Activated T-helper 2 cell treated with anti-CD3 and anti-CD28 coated beads, Interferon-gamma antibody, Interleukin-2, Interleukin-4, amounts not matched to agents 10 μg/mL and 5 μg/mL and 100 μg/mL, durations not matched to agents 14 hours and 24 hours and 36 hours (primary cell): ENCODE measurements at places on chromosomes 6 and 20.

DNA sequence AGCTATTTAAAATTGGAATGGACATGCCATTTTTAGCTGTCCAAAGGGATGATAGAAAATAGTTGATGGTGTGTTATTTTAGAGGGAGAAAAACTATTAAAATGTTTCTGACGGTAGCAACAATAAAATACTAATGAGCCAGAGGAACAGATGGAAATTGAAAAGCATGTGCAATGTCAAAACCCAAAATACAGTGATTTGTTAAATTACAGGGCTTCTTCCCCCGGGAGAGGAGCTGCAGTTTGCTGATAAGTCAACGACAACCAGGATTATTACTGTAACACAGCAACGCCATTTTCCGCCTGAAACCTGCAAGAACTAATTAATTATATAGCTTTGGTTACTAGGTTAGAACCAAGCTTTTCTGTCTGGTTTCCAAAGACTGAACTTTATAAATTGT lies 179.6 kb upstream of the SPTLC3 start:
- no peak for DNase-seq

- DNase-seq, result no peak
These were observed 79.1 kb downstream of the SLC22A23 start for GRCh38 chr6:3377536-3378397.

- no peak for DNase-seq
These were observed 34.5 kb upstream of the CEP85L start for GRCh38 chr6:118685823-118686449.

GRCh38 chr6:41353333-41353732 lies 17.9 kb downstream of the NCR2 start:
- DNase-seq, result no peak

DNA sequence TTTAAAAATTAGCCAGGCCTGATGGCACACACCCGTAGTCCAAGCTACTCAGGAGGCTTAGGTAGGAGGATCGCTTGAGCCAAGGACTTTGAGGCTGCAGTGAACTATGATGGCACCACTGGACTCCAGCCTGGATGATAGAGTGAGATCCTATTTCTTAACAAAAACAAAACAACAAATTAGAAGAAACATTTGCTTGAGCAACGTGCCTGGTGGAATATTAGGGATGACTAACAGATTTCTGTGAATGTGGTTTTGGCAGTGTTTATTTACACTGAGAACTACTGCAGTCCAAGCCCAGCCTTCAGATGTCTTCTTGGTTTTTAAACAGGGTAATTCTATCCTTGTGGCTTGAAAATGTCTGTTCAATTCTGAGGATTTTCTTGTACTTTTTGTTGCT lies 9.2 kb downstream of the PPP1R3G start:
- no peak for DNase-seq

DNA sequence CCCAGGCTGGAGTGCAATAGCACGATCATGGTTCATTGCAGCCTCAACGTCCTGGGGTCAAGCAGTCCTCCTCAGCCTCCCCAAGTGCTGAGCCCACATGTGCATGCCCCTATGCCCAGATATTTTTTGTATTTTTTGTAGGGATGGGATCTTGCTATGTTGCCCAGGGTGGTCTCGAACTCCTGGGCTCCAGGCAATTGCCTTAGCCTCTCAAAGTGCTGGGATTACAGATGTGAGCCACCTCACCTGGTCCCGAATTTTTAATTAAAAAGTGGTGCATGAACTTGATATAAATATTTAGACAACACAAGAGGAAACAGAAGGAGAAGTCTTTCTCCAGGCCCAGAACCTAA lies 7.1 kb upstream of the RNF114 start:
- DNase-seq, result no peak

GRCh38 chr20:59124296-59125029 lies 39.2 kb upstream of the ZNF831 start:
- DNase-seq, result no peak

DNA sequence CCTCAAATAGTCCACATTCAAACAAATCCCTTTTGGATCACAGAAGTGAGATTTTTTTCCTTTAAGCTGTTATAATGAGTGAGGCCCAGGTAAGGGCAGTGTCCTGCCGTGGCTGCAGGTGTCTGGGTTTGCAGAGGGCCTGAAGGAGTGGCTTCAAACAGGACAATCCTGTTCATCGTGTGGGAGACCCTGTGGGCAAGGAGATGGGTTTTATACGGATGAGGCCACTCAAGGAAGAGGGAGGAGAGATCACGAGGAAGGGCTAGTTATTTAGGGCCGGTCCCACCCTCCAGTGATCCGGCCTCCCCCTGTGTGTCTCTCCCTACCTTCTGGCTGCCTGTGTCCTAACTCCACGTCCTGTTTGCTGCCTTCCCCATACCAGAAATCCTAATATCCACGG lies 33.8 kb downstream of the PPP1R14C start:
- no peak for DNase-seq

DNA sequence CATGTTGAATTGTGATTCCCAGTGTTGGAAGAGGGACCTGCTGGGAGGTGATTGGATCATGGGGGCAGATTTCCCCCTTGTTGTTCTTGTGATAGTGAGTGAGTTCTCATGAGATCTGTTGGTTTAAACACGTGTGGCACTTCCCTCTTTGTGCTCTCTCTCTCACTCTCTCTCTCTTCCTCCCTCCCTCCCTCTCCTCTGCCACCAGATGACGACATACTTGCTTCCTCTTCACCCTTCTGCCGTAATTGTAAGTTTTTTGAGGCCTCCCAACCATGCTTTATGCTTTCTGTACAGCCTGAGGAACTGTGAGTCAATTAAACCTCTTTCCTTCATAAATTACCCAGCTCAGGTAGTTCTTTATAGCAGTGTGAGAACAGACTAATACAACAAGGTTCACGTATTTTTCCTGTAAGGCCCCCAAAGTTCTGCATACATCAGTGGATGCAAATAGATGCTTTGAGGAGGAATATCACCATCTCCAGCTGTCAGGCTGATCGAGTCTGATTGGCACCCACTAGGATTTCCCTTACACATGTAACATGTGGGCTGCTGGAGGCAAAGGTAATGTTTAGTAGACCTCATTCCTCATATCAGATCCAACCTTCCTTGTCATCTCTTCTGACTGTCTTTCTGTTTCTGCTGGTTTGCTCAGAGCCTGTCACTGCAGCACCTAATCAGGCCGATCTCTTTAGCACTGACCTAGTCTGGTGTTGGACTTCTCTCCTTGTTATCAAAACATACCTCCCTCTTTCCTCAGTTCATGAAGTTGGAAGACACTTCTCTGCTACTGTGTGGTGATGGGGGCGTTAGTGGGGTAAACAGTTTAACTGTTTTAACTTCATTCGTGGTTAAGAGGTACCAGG lies 54.3 kb upstream of the BACH2 start:
- peak; percentile 35 for DNase-seq

DNA sequence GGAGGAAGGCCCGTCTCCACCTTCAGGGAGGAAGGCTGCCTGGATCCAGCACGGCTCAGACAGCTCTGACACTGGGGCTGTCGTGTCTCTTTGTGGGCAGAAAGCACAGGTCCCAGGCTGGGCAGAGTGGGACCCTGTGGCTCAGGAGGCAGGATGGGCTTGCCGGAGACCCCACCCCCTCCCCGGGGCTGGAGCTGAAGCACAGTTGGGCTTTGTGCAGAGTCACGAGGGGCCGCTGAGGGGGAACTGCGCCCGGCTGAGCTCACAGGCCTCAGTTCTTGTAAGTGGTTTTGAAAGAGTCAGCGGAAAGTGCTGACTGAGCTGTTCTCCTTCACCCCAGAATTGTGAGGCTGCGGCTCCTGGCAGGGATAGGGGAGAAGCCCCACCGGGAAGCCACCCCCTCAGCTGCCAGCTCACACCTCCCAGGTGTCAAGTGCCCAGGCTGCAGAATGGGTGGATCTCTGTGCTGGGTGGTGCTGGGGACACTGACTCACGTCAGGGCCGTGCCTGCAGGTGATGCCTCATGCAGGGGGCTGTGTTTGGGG lies 145.5 kb upstream of the RNF24 start:
- DNase-seq, result peak; percentile 29

DNA sequence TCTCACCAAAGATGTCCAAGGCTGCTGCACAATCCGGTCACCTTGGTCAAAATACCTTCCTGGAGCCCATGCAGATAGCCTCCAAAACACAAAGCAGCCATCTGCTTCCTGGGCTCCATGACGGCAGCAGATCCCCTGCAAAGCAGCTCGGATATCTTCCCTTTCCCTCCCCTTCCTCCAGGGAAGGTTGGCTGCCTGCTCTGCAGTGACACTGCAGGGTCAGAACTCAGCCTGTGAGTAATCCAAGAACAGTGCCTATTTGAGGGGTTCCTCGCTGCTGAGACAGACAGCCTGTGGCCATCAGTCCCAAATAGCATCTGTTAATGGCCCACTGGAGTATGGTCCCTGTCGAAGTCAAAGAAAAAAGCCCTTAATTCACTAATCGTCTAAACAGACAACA lies 270.8 kb downstream of the PREX1 start:
- no peak for DNase-seq

DNA sequence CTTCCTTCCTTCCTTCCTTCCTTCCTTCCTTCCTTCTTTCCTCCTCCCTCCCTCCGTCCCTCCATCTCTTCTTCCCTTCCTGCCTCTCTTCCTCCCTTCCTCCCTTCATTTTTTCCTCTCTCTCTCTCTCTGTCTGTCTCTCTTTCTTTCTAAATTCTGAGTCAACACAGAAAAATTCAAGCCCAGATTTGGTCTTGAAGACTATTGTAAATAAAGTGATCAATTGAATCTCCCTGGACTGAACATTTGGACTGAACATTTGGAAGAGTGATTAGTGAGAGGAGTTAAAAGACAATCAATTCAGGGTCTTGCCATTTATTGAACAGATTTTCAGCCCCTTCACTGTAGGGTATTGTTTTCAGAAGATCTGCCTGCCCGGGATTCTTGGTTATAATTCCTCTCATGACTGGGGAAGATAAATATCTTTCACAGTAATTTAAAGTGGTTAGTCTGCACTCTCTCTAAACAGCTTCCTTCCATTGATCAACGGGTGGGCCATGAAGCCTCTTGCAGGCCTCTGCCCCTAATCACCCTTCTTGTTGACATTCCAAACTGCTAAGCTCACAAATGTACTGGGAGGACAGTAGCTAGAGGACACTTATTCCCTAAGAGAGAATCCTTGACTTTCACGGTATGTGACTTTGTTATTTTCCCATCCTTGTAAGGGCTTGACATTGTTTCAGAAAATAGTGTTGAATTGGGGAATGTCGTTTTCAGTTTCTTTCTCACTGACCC lies 101.7 kb upstream of the BMP2 start:
- DNase-seq, result no peak

DNA sequence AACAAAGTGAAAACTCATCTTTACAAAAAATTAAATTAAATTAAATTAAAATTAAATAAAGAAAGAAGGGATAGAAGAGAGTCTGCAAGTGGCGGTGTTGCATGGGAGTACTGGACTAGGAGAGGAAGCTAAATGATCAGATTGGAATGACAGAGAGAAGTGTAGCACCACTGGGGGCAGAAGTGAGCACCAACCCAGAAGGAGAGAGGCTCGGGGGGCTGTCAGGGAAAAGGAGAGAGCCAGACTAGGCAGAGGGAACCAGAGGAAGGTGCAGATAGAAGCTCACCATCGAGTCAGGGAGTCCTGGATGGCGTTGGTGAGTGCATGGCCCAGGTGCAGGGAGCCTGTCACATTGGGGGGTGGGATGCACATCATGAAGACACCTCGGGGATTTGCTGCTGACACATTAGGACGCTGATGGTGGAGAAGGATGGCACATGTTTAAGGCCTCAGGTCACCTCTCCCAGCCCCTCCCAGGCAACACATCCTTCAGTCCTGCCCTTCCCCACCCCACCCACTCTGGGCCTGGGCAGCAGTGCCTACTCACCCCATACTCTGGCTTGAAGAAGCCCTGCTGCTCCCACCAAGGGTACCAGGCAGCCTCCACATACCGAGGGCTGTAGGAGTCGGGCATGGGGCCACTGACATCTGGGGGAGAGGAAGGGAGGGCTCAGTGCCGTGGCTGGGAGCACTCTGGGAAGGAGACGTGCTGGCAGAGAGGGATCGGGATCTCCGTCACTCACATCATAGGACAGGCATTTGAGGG lies 4.0 kb downstream of the VARS1 start:
- DNase-seq, result no peak

- DNase-seq, result no peak
These were observed 30.4 kb downstream of the KIZ start for GRCh38 chr20:21156266-21156665.

DNA sequence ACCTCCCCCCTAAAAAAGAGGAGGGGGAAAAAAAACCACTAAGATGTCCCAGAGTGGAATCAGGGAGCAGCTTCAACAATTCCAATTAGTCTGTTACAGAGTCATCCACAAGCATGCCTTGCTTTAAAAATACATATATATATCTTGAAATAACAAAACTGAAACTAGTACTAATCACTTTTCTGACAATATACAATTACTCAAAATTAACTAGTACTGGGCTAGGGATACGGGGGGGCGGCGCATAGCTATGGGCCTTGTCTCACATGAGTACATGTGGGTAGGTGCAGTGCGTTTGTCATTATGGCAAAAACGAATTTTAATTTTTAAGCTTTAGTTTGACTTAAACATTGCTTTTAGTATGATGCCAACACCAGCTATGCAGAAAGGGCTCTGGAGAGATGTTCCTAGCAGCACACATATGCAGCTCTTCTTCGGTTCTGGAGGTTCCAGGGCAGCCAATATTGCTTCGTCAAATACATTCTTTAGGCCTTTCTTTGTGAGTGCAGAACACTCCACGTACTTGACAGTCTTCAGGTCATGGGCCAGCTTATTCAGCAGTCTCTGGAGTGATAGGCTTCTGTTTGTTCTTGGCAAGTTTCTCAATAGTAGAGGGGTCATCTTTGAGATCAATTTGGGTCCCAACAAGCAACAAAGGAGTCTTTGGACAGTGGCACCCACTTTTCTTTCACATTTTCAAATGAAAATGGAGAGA lies 38.8 kb downstream of the ITCH start:
- no peak for DNase-seq

GRCh38 chr20:62651285-62652021 lies 9.2 kb downstream of the SLCO4A1 start:
- DNase-seq, result peak; percentile 73

DNA sequence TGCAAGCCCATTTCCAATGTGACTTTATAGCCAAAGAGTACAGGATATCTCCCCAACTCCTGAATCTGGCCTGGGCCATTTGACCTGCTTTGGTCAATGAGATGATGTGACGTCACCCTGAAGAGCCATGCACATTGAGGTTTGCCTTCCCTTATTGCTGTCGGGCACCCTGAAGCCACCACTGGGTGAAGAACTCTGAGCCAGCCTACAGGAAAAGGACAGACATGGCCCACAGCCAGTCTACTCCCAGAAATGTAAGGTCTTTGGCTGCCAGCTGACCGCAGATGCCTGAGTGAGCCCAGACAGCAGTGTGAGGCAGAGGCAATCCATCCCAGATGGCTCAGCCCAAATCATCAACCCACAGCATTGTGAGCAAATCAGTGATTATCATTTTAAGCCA lies 3.7 kb upstream of the SYNDIG1 start:
- DNase-seq, result no peak

GRCh38 chr20:44054118-44054517 lies 132.9 kb downstream of the JPH2 start:
- no peak for DNase-seq

DNA sequence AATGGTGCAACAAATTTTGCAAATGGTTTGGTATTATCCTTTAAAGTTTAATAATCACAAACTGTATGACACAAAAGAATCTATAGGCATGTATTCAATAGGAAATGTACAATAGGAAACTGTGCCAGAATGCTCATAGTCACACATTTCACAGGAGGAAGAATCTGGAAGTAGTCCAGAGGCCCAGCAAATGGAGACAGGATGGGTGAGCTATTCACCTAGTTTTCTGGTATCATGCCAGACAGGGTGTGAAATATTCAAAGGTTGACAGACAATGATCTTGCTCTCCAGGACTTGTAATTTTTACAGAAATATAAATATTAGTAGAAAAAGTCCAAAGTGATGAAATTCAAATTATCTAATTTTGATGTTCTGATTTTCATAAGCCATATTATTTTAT lies 520.1 kb upstream of the IMPG1 start:
- no peak for DNase-seq
